DMS153 (cell line): ENCODE measurements at places on chromosomes 7 and 10.

GRCh38 chr10:77562742-77563141 lies 74.9 kb downstream of the KCNMA1 start:
- DNase-seq = no peak

GRCh38 chr7:101241015-101241363 lies 3.4 kb upstream of the CLDN15 start:
- DNase-seq = no peak

- DNase-seq = no peak
These were observed 121.3 kb downstream of the PPP1R3A start for GRCh38 chr7:113797420-113798010.

DNA sequence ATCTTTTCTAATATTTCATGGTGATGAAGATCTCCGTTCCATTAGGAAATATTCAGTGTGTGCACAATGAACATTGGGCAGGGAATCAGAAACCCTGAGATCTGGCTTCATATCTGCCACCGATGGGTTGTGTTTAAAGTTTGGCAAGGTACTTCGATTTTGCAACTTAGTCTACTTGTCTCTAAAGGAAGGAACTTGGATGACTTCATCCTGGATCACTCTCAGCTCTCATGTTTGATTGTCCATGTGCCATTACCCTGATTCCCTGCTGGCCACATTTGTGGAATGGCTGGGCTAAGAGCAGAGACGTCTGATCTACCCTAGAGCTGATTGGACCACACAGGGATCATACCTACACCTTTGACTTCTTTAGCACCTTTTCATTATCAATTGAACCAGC lies 177.0 kb upstream of the KMT2E start:
- no peak for DNase-seq

DNA sequence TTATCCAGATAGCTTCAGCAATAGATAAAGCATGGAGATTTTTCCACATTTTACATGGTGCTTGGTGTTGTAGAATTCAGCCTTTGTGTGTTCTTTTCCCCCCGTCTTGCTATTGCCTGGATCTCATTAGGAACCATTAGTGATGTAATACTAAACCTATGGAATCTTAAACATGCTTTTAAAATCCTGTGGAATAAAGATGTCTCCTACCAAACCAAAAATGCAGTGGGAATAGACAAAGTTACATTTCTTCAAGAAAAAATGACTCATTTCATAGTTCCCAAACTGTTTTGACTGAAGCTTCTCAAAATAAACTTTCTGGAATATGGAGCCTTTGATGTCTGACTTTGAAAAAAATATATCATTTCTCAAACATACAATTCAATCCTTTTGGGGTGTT lies 44.0 kb downstream of the CALD1 start:
- no peak for DNase-seq

DNA sequence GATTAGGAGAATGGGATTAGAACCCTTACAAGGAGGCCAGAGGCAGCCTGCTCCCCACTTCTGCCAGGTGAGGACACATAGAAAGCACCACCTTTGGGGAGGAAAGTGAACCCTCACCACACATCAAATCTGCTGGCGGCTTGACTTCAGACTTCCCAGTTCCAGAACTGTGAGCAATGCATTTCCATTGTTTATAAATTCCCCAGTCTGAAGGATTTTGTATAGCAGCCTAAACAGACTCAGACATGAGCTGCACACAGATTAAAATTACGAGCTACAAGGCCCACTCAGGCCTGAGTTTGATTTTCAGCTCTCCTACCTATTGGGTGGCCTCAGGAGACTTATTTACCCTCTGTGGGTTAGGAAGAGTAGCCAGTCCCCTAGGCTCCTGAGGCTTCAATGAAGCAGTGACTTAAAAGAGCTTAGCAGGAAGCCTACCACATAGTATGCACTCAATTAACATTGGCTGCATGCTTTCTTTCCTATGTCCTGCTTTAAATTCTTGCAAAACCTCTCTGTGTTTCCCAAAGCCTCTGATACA lies 350.7 kb upstream of the ZMIZ1 start:
- no peak for DNase-seq

GRCh38 chr7:36986948-36987724 lies 262.8 kb upstream of the AOAH start:
- DNase-seq = peak; percentile 14

DNA sequence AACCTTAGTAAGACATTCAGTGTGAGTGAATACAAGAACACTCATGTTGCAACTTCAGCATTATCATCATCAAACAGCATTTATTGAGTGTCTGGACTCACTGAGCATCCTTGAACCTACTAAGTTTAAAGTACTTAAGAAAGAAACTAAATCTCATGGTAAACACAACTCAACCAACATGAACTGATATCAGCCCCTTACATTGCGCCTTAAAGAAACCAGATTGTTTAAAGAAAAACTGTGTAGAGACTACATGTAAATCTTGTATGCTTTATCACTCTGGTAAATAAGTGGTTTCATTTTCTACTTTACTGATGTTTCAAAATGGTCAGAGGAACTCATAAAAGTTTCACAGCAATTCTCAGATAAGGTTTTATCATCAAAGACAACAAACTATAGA lies 157.5 kb upstream of the FERD3L start:
- DNase-seq = no peak

DNA sequence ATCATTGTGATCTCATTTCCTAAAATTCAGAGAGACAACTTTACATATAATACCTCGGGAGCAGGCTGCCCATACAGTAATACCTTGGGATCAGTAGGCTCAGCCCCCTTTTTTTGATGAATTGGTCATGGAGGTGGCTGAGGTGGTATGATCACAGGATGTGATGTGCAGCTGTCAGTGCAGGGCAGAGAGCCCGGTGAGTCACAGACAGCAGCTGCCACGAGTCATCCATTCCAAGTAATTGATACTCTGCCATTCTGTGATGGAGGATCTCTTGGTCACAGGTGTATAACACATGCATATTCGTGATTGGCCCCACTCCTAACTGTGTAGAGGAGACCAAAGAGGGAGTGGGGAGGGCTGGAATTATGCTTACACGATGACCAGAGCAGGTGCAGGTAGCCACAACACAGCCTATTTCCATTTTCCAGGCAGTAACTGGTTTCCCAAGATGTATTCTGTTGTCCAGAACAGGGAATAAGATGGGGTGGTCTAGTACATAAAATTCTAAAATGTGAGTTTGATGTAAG lies 14.1 kb downstream of the NRCAM start:
- DNase-seq = peak; percentile 91

DNA sequence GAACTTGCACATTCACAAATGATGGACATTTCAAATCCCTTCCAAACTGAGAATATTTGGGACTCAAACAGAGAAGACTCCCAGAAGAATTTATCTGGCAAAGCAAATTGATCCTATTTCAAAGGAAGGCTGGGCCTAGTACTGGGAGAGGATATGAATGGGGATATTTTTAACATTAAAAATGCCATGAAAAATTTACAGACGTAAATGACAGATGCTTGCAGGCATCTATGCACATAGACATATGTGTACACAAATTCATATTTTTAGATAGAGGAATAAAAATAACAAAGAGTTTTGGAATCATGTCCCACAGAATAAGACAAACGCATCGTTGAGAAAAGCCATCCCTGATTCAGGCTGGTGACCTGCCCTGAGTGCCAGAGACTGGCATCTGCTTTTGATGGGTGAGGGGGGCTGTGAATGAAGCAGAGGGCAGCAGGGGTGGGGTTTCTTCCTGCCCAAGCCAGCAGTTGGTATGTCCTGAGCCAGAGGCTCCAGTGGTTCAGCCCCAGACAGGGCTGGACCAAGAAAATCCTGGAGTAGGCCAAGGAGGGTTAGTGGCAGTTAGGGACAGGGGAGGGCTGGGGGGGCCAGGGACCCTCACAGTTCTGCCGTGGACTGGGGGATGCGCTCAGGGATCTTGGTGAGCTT lies 138.5 kb downstream of the SLIT1 start:
- no peak for DNase-seq

- DNase-seq = no peak
These were observed 184.9 kb downstream of the DNAJB6 start for GRCh38 chr7:157521752-157522151.

DNA sequence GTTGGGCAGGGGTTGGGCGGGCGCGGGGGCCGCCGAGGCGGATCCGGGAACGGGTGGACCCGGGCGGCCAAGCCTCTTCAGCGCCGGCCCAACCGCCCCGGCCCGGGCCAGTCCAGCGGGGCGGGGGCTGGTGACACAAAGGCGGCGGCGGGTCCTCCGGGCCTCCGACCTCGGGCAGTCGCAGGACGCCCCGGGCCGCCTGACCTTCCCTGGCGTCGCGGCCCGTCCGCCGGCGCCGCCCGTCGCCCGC lies 54.2 kb downstream of the METTL2B start:
- no peak for DNase-seq

- DNase-seq = no peak
These were observed 10.2 kb downstream of the PFKP start for GRCh38 chr10:3077509-3077908.

- no peak for DNase-seq
These were observed 831 bp downstream of the CCDC7 start for GRCh38 chr10:32446536-32447406.

GRCh38 chr10:5941579-5941978 lies 35.8 kb downstream of the IL15RA start:
- no peak for DNase-seq

DNA sequence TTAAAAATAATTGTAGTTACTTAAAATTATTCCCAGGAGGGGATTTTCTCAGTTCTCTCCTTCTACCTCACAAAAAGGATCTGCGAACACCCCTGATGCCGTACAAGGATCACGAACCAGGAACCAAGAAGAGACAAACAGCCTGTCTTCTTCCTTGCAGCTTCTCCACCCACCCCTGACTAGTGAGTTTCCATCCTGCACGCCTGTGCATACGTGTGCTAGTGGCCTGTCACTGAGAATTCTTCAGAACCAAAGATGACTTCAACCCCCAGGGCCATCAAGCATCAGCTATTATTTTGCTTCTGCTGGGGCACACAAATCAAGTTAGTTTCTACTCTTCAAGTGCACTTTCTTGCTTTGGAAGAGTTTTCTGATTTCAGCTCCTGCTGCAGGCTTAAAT lies 175.5 kb upstream of the KLF6 start:
- no peak for DNase-seq
